ENCODE measurements at places on chromosomes 1 and 21.

DNA sequence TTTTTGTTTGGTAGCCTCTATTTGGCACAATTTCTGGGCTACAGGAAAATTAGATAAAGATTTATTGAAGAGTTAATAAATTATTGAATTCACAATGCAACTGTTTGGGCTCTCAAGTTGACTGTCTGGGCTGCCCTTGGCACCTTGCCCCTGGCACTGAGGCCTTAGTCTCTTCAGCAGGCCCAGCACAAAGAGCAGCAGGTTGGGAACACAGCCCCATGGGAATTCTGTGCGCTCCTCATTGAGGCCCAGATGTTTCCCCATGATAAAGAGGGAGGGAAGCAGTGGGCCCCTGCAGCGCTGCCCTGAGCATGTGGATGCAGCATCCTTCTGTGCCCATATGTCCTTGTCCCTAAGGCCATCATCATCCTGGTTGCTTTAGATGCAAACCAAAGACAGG is 2.9 kb downstream of the CRNN start:
- no peak for DNase-seq

- DNase-seq, result no peak
Measured at GRCh38 chr1:224106568-224107281, 7.2 kb upstream of the FBXO28 start.

GRCh38 chr1:14686701-14687100 is 88.2 kb downstream of the KAZN start:
- no peak for DNase-seq

DNA sequence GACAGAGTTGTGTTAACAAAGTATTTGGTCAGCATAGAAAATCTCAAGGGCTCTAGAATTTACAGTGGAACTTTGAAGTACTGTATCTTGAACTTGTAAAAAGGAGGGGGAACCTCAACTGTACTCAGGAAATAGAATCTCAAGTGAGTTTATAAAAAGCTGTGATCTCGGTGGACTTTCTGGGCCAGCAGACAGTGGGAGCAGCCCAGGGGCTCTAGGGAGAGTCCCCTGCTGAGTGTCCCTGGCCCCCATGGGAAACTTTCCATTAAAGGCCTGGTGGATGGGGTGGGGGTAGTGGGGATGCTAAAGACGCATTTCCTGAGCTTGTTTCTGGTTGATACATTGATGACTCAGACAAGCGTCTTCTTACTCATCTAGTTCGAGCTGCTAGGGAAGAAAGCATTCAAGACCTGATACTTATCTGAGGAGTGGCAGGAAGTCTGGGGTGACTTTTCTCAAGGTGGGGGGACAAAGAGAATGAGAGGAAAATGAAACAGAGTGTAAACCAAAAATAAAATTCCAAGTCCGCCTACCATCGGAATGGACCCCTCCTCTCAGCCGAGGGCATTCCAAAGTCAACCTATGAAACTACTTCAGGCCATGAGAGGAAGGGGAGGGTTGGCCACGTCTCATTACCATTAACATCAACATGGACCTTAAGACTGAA is 65.5 kb downstream of the NID1 start:
- no peak for DNase-seq

GRCh38 chr1:204560590-204561150 is 44.5 kb downstream of the MDM4 start:
- no peak for DNase-seq

GRCh38 chr1:27686223-27686990 is 14.4 kb upstream of the IFI6 start:
- no peak for DNase-seq

DNA sequence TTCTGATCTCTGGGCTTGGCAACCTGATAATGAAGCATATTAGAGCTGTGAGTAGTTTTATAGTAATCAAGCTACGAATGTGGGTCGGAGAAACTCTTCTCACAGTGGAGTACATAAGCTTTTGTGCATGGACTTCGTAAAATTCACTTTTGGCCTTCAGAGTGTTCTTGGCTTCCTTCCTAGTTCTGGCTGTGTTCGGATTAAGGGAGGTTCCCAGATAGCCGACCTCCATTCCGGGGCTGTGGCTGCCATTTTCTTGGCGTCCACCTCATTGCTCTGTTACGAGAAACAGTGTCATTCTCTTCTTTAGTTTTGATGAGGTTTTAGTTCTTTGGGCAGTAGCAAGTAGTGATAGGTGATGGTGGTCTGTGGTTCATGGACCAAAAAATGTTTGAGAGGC is 26.3 kb downstream of the CAMTA1 start:
- no peak for DNase-seq

GRCh38 chr1:180151508-180151907 is 3.2 kb upstream of the QSOX1 start:
- DNase-seq, result peak; percentile 10

DNA sequence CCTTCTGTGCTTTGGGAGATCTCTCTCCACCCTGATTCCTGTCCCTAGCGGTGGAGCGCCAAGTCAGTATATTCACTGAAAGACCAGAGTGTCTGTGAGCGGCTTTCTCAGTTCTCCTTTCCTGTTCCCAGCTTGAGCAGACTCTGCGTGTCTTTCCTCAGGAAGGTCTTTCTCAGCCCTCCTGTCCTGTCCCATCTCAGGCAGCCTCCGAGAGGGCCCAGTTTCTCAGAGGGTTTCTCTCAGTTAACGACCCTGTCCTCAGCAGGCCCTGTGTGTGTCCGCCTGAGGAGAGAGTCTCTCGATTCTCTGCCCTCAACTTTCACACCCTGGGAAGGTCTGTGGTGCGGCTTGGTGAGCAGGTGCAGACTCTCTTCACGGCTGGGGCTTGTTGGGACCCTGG is 34.0 kb upstream of the CHIT1 start:
- DNase-seq, result no peak

DNA sequence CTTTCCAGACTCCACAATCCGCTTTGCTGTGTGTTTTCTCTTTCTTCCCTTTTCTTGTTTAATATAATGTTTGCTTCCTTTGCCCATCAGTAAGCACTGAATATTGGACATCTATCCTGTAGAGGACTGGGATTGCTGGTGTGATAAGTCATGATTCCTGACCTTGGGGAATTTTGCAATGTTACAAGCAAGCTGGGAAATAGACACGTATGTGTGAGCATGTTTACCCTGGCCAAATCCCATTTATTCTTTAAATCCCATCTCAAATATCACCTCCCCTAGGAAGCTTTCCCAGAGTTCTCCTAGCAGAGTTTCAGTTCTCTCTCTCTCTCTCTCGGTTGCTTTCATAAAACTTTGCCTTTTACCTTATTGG is 155.3 kb downstream of the ROR1 start:
- no peak for DNase-seq

- no peak for DNase-seq
Measured at GRCh38 chr1:29719253-29719652, 482.9 kb downstream of the PTPRU start.

GRCh38 chr21:26280148-26280547 is 109.6 kb upstream of the APP start:
- no peak for DNase-seq

DNA sequence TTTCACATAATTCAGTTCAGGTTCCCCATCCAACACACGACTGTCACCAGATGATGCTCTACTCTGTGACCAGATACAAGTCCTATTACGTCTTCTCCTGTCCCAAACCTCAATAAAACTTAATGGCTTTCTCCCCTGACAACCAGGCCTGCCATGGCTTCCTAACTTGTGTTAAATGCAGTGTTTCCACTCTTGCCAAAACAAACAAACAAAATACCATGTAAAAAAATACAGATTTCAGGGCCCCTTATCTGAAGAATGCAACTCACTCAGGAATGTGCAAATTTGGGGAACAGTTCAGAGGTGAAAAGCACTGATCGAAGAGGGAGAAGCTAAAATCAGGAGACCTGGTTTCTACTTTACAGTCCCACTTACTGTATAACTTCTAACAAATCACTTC is 863 bp upstream of the NUF2 start:
- DNase-seq, result no peak

- no peak for DNase-seq
Measured at GRCh38 chr1:5376538-5377247, 615.5 kb downstream of the NPHP4 start.

- no peak for DNase-seq
Measured at GRCh38 chr21:17438635-17439034, 74.2 kb upstream of the CXADR start.

DNA sequence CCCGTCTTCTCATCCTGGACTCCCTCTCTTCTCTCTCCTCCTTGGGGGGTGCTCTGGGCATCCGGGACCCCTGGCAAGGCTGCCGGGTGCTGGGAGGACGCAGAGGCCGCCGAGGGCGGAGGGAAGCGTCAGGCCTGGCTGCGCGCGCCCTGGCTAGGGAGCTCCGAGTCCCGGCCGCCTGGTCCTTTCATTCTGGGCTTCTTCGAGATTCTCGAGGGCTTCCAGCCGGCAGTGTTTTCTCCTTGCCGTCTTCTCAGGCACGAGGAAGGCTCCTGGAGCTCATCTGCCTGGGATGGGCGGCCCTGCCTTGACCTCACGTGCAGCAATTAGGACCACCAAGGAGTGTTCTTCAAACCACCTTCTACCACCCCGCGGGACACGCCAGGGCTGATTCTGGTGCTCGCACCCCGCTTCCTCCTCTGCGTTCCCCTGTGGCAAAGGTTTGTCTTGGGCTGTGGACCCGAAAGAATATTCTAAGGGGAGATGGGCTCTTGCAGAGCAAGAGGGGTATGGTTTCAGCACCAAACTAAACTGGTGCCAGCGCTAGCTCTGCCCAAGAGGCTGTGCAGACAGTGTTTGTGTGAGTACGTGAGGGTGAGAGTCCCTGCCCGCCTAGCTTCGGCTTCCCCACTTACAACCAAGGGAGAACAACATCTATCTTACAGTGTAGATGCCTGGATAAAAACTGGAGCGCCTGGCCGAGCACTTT is 36.5 kb downstream of the PIK3CD start:
- peak; percentile 14 for DNase-seq

DNA sequence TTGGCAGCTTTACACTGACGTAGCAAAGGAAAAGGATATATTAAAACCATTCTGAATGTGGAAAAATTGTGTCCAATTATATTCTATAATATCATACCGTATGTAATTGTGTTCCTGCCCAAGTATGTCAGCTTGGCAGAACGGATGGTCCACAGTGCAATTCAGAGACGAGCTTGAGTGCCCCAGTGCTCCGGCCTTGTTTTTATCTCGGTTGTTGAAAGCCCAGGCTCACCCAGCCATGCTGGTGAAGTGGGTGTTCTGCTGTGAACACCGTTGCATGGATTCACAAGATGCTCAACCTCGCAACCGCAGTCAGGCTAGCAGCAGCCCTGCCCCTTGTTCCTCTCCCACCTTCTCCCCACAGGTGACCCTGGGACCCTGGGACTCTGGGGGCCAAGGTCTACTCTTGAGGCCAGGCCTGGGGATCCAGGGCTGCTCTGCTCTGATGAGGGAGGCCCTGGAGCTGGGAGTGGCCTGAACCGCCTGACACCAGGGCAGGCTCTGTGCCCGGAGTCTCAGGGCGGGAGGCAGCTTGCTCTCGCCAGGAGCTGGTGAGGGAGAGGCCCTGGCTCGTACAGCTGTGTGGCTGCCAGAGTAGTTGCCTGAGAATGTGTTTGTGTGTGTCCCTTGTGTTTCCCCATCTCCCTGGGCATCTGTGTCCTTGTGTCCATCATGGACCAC is 11.2 kb downstream of the PTPRF start:
- no peak for DNase-seq

DNA sequence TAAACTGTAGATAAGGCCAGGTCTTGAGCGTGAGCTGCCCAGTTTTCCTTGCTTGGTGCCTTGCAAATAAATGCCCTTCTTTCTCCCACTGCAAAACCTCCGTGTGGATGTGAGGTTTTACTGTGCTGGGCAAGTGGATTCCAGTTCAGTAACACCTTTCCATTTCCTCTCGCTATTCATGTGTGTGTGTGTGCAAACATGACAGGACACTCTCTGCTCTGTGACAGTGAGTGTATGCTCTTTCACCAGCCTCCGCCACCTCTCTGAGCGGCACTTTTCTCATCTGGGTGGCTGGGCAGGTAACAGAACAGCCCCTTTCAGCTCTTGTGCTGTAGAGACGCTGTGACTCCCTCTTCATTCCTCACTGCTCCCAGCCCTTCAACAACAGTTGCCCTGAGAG is 23.9 kb downstream of the CNIH3 start:
- no peak for DNase-seq

DNA sequence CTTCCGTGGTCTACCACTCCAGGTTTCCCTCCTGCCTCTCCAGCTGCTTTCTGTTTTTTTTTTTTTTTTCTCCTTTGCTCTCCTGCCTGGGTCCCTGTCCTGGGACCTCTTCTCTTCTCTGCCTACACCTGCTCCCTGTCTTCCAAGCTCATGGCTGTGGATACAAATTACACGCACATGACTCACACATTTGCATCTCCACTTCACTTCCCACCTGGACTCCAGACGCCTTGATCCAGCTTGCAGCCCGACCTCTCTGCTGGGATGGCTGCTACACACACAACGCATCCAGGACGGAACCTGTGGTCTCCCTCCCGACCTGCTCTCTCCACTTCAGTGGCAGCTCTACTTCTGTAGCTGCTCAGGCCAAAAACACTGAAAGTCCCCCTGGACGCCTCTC is 44.4 kb upstream of the B3GALT5 start:
- no peak for DNase-seq

- DNase-seq, result no peak
Measured at GRCh38 chr21:18987520-18988026, 584.0 kb upstream of the TMPRSS15 start.

GRCh38 chr1:110288111-110288510 is 51.1 kb upstream of the RBM15 start:
- DNase-seq, result no peak

GRCh38 chr1:77744576-77744975 is 15.1 kb downstream of the USP33 start:
- DNase-seq, result no peak

DNA sequence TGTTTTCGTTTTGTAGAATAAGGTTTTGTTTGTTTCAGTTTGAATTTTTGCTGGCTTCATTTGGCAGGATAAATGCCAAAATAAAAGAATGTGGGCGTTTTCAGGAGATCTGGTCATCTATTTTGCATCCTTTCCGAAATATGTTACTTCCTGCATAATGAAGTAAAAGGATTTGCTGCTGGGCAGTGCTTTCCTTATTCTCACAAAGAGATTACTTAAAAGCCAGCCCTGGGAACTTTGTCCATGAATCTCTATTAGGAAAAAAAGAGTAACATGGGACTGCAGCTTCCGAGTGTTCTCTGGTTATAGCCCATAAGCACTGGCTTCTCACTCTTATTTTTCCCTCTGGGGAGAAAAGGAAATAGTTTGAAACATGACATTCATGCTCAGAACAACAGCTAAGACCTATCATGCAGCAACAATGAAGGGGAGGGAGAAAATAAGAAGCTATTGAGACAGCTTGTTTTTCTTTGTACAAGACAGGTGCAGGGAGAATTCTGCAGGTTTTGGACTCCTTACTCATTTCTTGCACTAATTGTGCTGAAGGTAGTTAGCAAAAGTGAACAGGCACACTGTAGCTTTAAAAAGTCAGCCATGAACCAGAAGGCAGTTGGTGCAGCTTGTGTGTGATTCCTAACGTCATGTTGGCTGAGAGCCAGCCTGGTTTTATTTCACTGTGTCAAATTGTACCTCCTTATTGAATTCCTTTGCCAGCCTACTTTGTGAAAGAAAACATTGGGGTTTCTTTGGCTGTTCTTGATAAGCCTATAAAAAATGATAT is at the start of gene SAMD13:
TSS of gene SAMD13 (plus strand) at position 705 of the 781 bp plus-strand sequence. CDS start 1,527 bp downstream, outside the sequence.
- peak; percentile 81 for DNase-seq

- DNase-seq, result no peak
Measured at GRCh38 chr1:236065509-236066005, 667 bp upstream of the NID1 start.

- DNase-seq, result no peak
Measured at GRCh38 chr1:157025856-157026255, 19.7 kb downstream of the ARHGEF11 start.

GRCh38 chr1:200181861-200182260 is 154.4 kb downstream of the NR5A2 start:
- no peak for DNase-seq

GRCh38 chr1:10216090-10216749 is 5.8 kb downstream of the KIF1B start:
- no peak for DNase-seq
